ENCODE measurements at places on chromosomes 12 and 14.

DNA sequence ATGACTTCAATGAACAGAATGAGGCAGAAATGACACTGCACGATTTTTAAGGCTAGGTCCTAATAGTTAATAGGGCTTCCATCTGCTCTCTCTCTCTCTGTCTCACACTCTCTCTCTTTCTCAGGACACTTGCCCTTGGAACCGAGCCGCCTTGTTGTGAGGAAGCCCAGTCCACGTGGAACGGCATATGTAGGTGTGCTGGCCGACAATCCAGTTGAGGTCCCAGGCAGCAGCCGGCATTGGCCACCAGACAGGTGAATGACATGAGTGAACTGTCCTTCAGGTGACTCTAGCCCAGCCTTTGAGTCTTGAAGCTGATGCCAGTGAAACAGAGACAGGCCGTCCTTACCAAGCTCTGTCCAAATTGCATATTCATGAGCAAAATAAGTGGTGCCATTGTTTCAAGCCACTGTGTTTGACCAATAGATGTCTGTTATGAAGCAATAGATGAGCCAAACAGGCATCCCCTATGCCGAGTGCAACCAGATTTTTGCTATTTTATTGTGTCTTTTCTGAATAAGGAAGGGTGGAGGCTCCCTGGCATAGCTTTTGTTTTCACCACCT lies 217.5 kb upstream of the LHX5 start:
- DNase-seq, result no peak

- DNase-seq, result no peak
Observed at GRCh38 chr14:58663494-58664111, 25.8 kb downstream of the DACT1 start.

GRCh38 chr14:38309522-38310277 lies 53.8 kb upstream of the CLEC14A start:
- DNase-seq, result no peak

DNA sequence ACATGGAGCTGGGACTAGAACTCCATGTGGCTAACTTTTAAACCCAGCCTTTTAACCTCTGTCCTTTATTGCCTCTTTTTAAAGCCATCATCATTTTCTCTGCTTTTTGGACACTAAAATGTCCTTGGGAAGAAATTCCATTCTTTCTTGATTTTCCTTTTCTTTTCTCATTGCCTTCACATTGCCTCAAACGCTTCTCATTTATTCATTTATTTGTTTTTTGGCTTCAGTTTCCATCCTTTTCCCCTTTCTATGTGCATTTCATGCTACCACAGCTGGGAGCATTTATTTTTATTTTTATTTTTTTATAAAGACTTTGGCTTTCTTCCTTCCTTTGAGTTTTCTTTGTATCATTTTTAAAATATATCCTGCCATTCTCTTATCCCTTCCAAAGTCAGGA lies 212.2 kb downstream of the DACT1 start:
- no peak for DNase-seq

DNA sequence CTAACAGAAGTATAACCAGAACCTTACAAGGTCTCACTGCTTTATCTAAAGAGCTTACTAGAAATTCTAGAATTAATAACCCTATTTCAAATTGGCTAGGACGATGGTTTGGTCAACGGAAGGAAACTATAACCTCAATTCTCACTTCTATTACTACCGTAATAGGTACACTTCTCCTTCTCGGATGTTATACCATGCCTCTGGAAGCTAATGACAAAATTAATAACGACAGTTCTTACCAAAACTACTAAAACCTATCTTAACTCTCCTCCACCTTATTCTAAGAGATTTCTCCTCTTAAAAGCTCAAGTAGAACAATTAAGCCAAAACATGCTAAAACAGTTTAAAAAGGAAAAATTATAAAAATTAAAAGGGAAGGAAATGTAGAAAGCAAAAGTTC lies 23.7 kb upstream of the UBC start:
- DNase-seq, result no peak

- DNase-seq, result no peak
Observed at GRCh38 chr14:73227812-73228781, 9.2 kb upstream of the PAPLN start.

- no peak for DNase-seq
Observed at GRCh38 chr12:94545935-94546771, 86.5 kb upstream of the CEP83 start.

DNA sequence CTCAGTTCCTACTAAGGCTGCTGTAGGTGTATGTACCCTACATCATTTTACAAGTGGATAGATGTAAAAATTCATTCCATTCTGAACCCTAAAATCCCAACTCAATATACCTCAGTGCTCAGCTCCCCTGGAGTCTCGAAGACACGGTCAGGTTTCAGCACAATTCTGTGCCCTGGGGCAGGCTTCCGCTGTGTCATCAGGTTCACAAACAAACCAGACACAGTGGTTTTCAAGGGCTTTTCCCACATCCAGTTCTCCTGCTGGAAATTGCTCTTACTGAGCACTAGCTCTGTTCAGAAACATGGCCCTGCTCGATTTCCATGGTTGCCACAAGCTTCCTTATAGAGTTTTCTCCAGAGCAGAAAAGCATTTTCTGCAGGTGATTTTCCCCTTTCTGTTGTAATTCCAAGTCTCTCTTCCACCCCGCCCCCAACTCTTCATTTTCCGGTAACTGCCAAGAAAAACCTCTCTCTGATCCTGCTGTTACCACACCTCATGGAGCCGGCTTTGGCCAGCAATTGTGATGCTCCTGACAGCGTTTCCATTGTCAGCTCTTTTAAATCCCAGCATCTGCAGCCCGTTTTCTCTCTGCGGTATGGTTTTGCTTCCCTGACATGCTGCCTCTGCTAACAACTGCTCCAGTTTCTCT lies 483.0 kb upstream of the CCDC196 start:
- DNase-seq, result no peak

DNA sequence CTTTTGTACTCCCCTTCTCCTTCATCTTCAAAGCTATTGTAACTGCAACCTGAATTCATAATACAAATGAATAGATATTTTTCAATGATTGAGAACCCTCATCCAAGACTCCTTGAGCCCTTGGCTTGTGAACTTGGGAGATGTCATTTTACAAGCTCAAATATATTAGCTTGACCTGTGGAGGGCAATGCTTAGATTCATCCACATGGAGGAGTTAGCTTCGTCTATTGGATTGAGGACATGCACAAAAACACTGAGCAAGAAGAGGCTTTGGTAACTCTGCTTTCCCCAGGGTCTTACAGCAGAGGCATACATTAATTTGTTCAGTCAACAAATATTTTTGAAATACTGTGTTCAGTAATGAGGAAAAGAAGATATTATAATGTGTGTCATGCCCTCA lies 101.1 kb downstream of the OTOGL start:
- no peak for DNase-seq

Measured in activated CD8-positive, alpha-beta memory T cell treated with anti-CD3 and anti-CD28 coated beads for 1 hour (primary cell).